ENCODE measurements at places on chromosomes 4 and X. TPM values are rescaled to one million over a fixed set of nuclear protein-coding genes. Genes with fewer than 3 reads are reported as not detected.

The GLOD5 gene
- not detected for polyA plus RNA-seq

The F11 gene
- not detected for polyA plus RNA-seq

DNA sequence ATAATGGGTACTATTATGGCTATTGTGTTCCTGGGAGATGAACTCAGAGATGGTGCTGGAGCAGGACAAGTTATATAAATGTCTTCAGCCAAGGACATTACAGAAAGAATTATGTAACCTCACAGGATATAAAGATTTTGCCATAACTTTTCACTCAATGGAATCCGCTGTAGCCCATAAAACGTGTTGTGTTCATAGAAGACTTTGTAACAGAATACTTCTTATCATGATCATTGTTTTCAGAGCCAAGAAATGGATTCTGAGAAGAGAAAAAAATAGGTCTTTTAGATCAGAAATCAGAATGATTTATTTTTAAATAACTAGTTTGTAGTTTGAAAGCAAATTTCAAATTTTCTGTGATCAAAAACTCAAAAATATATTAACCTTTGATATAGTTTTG, 441.0 kb upstream of the TENM3 start:
- no peaks in the 10 kb centered on the region for H3K4me1 ChIP-seq
- H3K27me3 ChIP-seq, result no peaks in the 10 kb centered on the region
- H3K36me3 ChIP-seq, result no peaks in the 10 kb centered on the region
- DNase-seq, result no peak
- H3K27ac ChIP-seq, result no peak overlapping the region

DNA sequence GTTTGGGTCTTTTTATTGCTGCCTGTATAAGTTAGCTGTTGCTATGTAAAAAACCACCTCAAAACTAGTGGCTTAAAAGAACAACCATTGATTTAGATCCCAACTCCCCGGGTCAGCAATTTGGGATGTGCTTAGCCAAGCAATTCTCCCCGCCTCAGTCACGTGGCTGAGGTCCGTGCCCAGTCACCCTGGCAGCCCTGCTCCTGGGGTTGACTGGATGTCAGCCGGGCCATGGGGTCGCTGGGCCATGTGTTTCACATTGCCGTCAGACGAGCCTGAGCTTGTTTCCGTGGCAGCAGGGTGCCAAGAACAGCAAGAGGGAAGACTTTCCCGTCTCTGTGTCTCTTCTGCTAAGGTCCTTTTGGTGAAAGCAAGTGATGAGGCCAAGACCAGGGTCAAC, 345.7 kb upstream of the FAT1 start:
- DNase-seq, result no peak
- H3K27me3 ChIP-seq, result no peaks in the 10 kb centered on the region
- no peaks in the 10 kb centered on the region for H3K4me1 ChIP-seq
- no peak overlapping the region for H3K4me3 ChIP-seq

DNA sequence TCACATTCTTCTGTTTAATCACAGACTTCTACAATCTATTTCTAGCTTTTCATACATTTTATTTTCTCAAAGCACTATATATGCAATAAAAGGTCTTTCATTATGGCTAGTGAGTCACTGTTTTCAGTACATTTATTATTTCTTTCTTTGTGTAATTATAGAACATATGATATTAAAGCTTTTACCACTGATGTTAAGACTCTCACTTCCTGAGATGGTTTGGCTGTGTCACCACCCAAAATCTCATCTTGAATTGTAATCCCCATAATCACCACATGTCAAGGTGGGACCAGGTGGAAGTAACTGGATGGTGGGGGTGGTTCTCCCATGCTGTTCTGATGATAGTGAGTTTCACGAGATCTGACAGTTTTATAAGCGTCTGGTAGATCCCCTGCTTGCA, 41.9 kb downstream of the UBA6 start:
- peaks cover 28% of the 10 kb centered on the region for H3K4me1 ChIP-seq
- H3K36me3 ChIP-seq, result peaks cover 61% of the 10 kb centered on the region
- DNase-seq, result no peak
- H3K27me3 ChIP-seq, result no peaks in the 10 kb centered on the region

DNA sequence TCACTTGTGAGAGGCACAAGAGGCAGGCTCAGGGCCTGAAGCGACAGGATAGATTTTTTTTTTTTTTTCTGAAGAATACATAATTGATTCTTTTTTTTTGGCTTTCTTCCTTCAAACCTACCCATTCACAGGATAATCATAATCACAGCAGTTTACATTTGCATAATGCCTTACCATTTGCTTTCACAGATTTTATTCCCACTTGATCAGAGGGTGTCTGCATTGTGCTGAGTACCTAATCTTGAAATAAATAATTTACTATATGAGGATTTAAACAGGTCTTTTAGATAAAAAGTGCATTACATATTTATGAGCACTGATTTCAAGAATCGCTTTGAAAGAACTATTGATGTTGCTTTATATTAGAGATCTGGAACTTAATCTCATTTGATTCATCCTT, 219.3 kb downstream of the SPRY1 start:
- no peak for DNase-seq
- no peak overlapping the region for H3K4me3 ChIP-seq
- no peaks in the 10 kb centered on the region for H3K27me3 ChIP-seq
- H3K4me1 ChIP-seq, result peaks cover 20% of the 10 kb centered on the region

- H3K27me3 ChIP-seq, result no peaks in the 10 kb centered on the region
- H3K36me3 ChIP-seq, result peaks cover 2% of the 10 kb centered on the region
- no peak overlapping the region for H3K27ac ChIP-seq
- DNase-seq, result no peak
Observed at GRCh38 chrX:29555465-29556091, 659.8 kb upstream of the MAGEB2 start.

DNA sequence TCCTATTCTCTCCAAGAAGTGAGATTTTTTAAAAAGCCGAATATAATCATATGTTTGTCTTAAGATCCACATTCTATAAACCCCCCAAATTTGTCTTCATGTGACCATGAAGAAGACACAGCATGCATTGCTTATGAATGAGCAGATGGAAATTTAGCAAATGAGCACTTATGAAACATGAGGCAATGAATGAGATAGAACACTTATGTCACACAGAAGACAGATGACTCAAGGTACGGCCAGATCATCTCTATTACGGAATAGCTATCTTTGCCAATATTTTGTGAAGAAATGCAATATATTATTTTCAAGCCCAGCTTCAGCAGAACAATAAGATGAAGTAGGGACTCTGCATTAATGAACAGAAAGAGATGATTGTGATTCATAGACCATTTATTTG, 21.4 kb downstream of the PHEX start:
- no peak for DNase-seq
- H3K27me3 ChIP-seq, result no peaks in the 10 kb centered on the region
- no peak overlapping the region for H3K4me3 ChIP-seq
- H3K36me3 ChIP-seq, result no peaks in the 10 kb centered on the region
- H3K4me1 ChIP-seq, result peaks cover 15% of the 10 kb centered on the region

DNA sequence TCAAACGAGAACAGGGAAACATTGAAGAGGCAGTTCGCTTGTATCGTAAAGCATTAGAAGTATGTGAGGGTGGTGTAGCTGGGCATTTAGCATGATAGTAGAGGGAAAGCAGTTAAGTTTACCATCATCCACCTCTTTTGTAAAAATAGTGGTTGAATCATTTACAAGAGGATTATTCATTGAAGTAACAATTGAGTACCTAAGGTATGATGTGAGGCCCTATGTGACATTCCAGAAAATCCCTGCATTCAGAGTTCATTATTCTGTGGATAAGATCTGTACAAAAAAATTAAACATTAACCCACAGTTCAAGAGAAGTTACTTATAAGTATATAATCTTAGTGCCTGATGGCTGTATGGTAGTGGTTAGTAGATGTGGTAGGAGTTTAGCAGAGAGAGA, 22.2 kb upstream of the GCNA start:
- H3K4me1 ChIP-seq, result no peaks in the 10 kb centered on the region
- H3K27me3 ChIP-seq, result no peaks in the 10 kb centered on the region
- peaks cover 4% of the 10 kb centered on the region for H3K36me3 ChIP-seq

All from naive B cell (primary cell).